ENCODE measurements at places on chromosomes 5 and 9.

DNA sequence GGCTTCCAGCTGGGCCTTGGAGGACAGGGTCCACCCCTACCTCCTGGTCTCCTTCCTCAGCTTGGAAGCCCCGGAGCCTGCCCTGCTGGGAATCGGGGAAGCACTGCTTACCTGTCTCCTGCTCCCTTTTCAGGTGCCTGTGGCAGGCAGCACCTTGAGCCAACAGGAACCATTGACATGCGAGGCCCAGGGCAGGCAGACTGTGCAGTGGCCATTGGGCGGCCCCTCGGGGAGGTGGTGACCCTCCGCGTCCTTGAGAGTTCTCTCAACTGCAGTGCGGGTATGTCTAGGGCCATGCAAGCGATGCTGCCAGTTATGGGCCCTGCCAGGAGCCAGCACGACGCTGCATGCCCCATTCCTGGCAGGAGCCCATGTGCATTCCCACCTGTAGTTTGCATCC, 3.8 kb upstream of the CACFD1 start:
- DNase-seq, result no peak

DNA sequence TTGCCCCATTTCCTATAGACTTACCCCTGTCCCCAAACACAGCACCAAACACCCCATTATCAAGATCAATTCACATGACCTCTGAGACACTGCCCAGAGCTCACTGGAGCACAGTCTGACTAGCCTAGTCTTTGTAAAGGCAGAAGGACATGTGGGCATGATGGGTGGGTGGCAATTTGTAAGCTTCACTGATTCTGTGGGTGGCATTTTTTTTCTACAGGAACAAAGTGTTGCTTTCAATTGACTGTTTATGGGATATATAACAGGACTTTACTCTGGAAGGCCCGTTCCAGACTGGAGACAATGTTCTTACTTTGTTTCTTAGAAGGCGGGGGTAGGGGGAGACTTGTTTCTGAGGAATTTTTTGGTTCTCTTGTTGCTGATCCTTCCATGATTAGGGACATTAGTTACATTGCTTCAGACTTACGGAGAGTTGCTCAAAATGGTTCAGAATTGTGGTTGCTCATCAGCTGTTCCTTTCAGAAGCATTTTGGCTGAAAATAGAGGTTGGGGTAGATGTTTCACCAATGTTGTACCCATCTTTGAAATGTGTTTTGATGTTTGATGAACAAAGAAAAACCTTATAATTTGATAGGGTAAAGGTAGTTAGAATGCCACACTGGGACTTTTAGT, 20.2 kb downstream of the NNT start:
- DNase-seq, result no peak

DNA sequence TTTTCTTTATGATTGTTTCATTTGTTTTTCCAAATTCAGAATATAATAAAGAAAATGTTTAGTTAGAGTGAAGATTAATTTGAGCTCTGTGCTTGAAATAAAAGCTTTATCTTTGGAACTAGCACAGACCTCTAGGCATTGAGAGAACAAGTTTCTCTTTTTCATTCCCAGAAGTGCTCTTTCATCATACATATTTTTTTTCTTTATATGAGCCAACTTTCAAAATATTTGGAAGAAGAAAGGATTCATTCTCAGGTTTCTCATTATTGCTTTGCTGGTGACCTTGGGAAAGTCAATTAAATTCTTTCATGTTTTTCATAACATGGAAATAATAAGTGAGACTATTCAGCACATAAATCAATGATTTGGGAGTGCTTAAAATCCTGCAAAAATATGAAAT, 16.8 kb downstream of the CTXN3 start:
- DNase-seq, result no peak

DNA sequence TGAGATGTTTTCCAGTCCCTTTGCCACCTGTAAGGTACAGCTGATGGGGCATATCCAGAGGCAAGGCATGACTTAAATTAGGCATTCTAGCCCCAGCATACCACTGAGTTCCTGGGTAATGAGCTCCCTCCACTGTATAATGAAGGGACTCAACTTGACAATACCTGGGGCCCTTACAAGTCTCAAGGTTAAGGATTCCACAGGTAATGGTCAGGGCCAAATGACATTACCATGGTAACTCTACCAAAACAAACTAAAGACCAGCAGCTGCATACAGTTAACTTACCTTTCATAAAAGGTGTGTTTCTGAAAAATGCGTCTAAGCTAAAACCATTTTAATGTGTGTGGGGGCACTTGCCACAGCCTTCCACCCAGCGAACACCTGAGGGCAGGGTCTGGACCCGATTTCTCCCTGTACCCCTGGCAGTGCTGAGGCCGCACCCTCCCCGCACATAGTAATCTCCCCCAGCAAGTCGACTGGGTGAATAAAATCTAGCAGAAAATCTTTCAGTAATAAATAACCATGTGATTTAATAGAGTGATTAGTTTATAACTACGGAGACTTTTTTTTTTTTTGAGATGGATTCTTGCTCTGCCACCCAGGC, 24.2 kb downstream of the CCDC69 start:
- DNase-seq, result no peak

GRCh38 chr9:83572524-83572923, 34.3 kb upstream of the FRMD3 start:
- no peak for DNase-seq

- DNase-seq, result no peak
These were observed 2185.8 kb upstream of the ACO1 start for GRCh38 chr9:30198463-30199309.

DNA sequence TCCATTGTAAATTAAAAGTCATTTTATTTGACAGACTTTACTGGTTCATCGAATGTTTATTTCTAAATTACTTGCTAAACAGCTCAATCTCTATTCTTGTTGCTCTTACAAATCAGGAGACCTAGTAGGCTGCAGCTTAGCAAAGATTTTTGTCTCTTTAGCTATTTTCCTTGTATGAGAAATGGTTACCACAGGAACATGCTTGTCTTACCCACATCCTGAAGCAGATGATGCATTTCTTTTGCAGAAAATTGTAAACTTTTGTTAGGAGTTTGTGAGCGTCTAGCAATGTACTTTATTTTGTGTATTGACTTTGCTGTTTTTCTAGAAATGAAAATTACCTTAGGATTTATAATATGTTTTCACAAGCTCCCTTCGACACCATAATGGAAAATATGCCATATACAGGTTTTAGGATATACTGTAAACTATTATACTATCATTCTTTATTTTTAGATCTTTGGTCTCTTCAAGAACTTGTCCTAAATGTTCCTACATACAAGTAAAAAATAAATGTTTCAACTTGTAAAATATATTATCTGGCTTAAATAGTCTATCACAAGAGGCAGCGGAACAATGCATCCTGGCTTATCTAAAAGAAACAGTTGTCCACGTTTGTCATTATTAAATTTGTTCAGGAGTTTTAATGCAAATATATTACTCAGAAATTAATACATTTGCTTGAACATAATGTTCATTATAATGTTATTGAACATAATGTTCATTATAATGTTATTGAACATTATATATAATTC, 54.1 kb downstream of the SPEF2 start:
- DNase-seq, result no peak

- DNase-seq, result no peak
These were observed 7.8 kb upstream of the TGFBI start for GRCh38 chr5:136021016-136021405.

GRCh38 chr5:74589204-74590056, 51.1 kb downstream of the ENC1 start:
- DNase-seq, result no peak

- no peak for DNase-seq
These were observed 94.2 kb upstream of the MVB12B start for GRCh38 chr9:126232461-126232860.

DNA sequence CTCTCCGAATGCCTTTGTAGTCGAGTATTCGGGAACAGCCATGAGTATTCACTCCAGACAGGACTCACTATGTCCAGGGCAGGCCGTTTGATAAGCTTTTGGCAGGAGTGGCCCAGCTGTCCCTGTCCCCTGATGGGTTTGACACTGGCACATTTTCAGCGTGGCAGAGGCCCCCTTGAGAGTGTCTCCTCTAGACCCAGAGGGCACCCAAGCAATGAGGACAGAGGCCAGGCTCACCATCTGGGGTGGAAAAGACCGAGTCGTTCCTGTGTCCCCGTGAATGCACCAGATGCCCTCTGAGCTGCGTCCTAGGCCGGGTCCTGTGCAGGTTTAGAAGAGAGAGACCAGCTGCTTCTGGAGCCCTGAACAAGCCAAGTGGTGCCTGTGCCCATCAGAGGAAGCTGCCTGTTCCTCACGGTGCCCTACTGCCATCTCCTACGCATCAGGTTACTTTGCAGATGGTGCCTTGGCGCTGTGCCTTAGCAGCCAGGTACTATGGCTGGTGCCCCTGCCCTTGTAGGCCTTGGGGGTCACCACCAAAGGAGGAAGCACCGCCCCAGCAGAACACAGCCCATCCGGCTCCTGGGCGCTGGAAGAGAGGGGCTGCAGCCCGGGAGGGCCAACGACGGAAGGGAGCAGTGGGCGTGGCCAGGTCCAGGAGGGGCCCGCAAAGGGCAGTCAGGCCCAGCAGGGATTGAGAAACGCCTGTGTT, 42.4 kb downstream of the LRSAM1 start:
- DNase-seq, result no peak

DNA sequence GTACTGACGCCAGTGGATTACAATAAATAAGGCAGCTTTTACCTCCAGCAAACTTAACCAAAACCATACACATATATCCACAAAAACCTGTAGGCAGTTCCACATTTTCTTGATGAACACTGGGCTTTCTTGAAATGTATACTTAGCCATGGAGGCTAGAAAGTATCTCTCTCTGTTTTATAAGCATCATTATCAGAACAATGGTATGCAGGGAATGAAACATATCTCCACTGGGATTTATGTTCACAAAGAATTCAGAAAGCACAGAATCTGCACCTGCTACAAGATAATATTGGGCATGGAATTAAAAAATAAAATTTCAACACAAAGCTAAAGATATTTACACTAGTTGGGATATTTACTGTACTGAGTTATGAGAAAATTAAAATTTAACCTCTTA, 126.1 kb upstream of the RASA1 start:
- DNase-seq, result no peak

DNA sequence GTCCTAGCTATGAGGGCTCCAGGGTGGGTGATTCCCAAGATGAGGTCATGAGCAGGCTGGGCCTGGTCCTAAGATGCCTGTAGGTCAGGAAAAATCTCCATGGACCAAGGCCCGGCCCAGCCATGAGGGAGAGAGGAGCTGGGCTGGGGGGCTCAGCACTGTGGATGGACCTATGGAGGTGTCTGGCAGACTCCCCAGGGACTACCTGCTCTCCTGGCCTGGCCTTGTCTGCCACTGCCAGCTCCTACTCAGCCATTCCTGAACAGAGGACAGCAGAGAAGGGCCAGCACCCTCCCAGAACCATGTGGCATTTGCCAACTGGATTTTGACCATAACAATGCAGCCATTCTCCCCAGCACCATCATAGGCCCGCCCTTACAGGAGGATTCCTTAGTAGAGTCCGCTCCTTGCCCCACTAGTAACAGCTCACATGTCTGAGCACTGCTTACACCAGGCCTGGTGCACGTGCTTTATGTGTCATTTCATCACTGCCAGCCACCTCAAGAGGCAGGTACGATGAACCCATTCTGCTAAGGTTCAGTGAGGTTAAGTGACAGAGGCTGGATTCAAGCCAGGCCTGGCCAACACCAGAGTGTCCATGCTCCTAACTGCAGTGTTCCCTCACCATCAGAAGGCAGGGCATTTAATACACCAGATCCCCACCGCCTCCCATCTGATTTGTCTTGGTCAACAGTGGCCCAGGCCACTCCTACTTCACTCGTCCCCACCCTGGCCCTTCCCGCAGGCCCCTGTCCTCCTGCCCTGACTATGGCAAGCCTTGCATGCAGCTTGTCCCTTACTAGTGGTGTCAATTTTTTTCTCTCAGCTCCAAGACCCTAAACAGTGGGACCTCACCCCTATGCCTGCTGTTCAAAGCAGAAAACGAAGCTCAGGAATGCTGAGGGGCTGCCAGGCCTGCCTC, 669 bp downstream of the IL13 start:
- DNase-seq, result no peak

DNA sequence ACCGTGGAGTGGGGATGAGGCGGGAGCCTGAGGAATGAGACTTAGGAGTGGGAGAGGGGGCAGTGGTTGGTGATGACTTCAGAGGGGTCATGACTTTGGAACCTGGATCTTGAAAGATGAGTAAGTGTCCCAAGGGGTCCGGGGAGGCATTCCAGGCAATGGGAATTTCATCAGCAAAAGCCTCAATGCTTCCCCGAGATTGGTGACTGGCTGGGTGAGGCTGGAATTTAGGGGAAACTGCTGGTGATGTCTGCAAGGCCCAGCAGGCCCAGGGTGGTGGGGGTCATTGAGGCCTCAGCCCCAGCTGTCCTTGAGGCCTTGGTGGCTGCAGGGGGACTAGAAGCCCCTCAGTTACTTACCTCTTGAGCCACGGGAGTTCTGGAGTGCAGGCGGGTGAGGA, 7.5 kb downstream of the NDST1 start:
- DNase-seq, result no peak

- no peak for DNase-seq
These were observed 159.0 kb downstream of the KCTD16 start for GRCh38 chr5:144329681-144330080.

DNA sequence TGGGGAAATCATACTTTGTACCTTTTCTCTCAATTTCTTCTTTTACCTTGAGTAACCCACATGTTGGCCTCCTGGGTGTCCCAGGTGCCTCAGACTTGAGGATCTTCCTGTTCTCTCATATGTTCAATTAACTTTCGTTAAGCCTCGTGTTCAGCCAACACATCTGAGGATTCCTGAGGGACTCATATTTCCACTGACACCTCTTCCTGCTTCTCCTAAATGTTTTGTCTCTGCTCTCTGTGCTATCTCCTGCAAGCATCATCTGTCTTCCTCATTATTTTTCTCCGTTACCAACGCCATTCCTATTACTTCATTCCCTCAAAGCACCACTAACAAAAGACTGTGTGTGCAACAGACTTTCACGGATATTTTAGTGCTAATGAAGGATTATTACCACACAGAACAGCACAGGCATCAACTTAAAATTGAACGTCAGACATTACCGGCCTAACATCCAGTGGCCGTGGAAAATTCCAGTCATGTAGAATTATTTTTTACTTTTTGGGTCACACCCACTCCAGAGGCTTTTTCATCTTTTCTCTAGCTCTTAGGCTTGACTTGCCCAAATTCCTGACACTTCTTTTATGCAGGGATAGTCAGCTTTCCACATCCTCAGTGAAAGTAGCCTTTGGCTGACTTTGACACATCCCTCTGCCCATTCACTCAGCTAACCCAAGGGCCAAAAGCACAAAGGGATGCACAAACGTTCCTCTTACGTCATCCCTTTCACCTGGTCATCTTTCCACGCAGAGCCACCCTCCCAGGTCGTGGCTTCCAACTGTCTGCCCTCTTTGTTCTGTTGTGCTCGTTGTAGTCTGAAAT, 46.0 kb upstream of the OSMR start:
- no peak for DNase-seq
